ENCODE measurements at places on chromosomes 7 and 10.
A peak's percentile ranks its signal among the peaks of the same experiment; 100 is the strongest.

DNA sequence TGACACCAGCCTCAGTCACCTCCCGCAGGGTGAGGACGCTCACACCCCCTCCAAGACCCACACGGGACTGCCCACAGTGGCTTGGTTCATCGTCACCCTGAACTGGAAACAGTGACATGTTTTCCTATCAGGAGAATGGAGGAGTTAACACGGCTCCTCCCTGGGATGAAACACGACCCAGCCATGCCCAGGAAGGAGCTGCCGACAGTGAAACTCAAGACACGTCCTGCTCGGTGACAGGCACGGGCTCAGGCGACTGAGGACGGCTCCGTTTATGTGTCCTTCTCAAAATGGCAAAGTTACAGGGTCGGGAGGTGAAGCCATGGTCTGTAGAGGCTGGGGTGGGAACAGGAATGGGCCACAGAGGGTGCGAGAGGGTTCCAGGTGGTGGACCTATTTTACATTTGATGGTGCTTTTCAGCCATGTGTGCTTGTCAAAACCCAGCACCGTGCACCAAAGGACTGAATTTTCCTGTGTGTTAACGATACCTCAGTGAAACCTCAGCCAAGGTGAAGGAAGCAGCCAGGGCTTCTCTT, 272.4 kb downstream of the ADARB2 start:
- DNase-seq, result no peak

- DNase-seq, result peak; percentile 4
These were observed 39.0 kb upstream of the AOAH start for GRCh38 chr7:36763132-36763816.

DNA sequence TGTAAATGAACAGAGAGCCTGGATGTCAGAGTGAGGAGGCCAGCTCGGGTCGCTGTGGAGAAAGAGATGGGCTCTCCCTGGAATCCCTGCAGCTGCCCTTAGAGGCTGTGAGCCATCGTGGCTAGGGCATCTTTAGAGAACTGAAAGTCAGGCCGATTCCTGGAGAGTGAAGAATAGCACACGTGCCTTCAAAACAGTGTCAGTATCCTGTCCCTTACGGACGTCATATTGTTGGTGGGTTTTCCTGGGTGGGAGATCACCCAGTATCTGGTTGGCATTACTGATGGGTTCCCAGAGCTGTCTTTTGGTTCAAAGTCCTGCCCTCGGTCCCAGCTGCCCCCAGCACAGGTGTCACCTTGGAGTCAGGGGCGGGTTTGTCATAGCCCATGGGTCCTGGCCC, 25.3 kb downstream of the IKZF1 start:
- DNase-seq, result no peak

DNA sequence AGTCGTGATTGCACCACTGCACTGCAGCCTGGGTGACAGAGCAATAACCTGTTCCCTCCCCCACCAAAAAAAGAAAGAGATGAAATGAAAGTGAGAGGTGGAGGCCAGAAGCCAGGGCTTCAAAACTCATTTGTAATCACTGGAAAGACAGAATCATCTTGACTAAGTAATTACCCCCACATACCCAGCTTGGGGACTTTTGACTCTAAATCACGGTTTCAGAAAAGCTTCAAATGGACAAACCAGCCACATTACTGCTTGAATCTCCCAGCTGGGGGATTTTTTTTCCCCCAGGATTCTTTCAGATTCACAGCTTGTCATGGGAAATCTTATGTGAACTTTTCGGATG, 361.0 kb downstream of the FRMD4A start:
- no peak for DNase-seq

DNA sequence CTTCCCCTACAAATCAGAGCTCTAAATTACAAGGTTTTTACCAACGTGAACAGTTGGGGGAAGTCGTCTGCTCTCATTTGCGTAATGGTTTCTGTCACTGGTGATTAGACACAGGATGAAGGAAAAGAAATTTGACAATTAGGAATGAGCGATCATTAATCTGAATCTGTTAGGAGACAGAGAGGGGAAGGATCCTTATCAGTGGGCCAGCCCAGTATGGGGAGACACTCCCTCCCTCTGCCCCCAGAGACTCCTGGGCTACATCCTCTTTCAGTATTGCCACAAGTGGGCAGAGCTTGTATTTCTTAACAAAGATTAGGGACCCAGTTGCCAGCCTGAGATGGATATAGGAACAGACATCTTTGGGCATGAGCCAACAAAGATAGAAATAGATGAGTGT, 15.5 kb downstream of the HIF1AN start:
- DNase-seq, result no peak

GRCh38 chr10:101619983-101620382, 31.9 kb downstream of the DPCD start:
- DNase-seq, result no peak

GRCh38 chr10:103645141-103646054, 151.9 kb downstream of the NEURL1 start:
- no peak for DNase-seq

GRCh38 chr10:68156373-68157185, 47.3 kb downstream of the MYPN start:
- DNase-seq, result peak; percentile 83

GRCh38 chr10:31011665-31012022, 20.0 kb downstream of the ZNF438 start:
- DNase-seq, result no peak

GRCh38 chr7:134331393-134331792, 14.7 kb upstream of the SLC35B4 start:
- DNase-seq, result no peak

- no peak for DNase-seq
These were observed 95.5 kb upstream of the GTF2I start for GRCh38 chr7:74561898-74562613.

GRCh38 chr7:144830811-144831210, 5.0 kb downstream of the TPK1 start:
- no peak for DNase-seq

- DNase-seq, result peak; percentile 85
These were observed 98.2 kb upstream of the DKK1 start for GRCh38 chr10:52215745-52216361.

- DNase-seq, result peak; percentile 62
These were observed 33.1 kb upstream of the NEUROD6 start for GRCh38 chr7:31373337-31374289.

- DNase-seq, result no peak
These were observed 208.0 kb downstream of the ZNF365 start for GRCh38 chr10:62582101-62582705.

- no peak for DNase-seq
These were observed 63.7 kb downstream of the PROSER2 start for GRCh38 chr10:11886851-11887250.

DNA sequence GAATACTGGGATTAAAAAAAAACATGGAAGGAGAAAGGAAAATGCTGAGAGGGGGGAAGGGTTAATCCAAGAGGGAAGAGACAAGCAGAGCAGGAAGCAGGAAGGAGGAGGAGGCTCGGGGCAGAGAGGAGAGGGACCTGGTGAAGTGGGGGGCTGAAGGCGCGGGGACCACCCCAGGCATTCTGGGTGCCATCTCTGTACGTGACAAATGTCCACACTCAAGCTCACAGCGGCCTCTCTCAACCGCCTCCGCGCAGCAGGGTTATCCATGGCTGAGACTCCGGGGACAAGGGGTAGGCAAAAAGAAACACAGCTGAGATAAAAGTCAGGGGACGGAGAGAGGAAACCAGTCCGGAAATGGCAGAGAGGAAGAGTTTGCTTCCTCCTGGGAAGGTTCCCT, 33.9 kb downstream of the EN2 start:
- DNase-seq, result no peak
